Bronchial smooth muscle cell (primary cell): ENCODE measurements at places on chromosomes 2 and 18. TPM values are rescaled to one million over a fixed set of nuclear protein-coding genes. Genes with fewer than 3 reads are reported as not detected.

Gene ERFE
- 0.32 and 1.3 TPM in 2 replicates for total RNA-seq

Gene REG1B
- not detected in 2 replicates for total RNA-seq

Gene SYT4
- not detected in 2 replicates for total RNA-seq

Gene DOCK10
- total RNA-seq = 15.1 and 29.5 TPM in 2 replicates

Gene TRIM54
- total RNA-seq = 0.09 TPM in 1 of 2 replicates, not detected in the other

Gene RAB3GAP1
- total RNA-seq = 74.3 and 74.7 TPM in 2 replicates

Gene CXCR1
- not detected in 2 replicates for total RNA-seq

Gene SPEG
- 7.8 and 9.1 TPM in 2 replicates for total RNA-seq
